ENCODE measurements at places on chromosomes 5 and 9.
A peak's percentile ranks its signal among the peaks of the same experiment; 100 is the strongest.

- DNase-seq = no peak
Measured at GRCh38 chr5:9644630-9645029, 14.5 kb upstream of the TAS2R1 start.

GRCh38 chr5:173592050-173592669 is 24.3 kb downstream of the BOD1 start:
- no peak for DNase-seq

GRCh38 chr5:40112875-40113274 is 566.8 kb upstream of the PTGER4 start:
- no peak for DNase-seq

- DNase-seq = no peak
Measured at GRCh38 chr9:136748666-136749611, 614 bp upstream of the LCN6 start.

GRCh38 chr5:133421394-133421793 is 190.9 kb downstream of the FSTL4 start:
- DNase-seq = peak; percentile 48

GRCh38 chr5:163245584-163245983 is 191.8 kb upstream of the CCNG1 start:
- no peak for DNase-seq

All from germinal center (tissue), 1 donor.